Small intestine (tissue), 16 donors: ENCODE measurements at places on chromosomes 7 and 10.

DNA sequence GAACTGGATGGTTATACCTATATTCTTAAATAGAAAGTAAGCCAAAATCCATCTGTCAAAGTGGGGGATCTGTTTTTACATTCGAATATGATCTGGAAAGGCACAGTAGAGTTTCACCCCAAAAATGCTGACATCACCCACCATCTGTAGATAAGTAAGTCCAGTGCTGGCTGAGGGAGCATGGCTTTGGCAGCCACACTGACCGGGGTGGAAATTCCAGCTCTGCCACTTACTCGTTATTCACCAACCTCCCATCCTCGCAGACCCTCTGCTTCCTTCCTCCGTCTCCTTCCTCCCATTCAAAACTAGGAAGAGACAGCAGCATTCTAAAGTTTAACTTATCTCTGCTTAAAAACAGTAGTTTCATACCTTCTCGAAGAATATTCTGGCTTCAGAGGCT lies 84.9 kb upstream of the GATA3 start:
- peaks cover 1% of the 10 kb centered on the region for H3K36me3 ChIP-seq
- DNase-seq = no peak
- H3K4me3 ChIP-seq = no peak overlapping the region
- no peaks in the 10 kb centered on the region for H3K27me3 ChIP-seq
- H3K27ac ChIP-seq = no peak overlapping the region

GRCh38 chr7:125664625-125665024 lies 735.0 kb upstream of the POT1 start:
- H3K27me3 ChIP-seq = no peaks in the 10 kb centered on the region
- DNase-seq = no peak
- H3K4me3 ChIP-seq = no peak overlapping the region
- no peak overlapping the region for H3K27ac ChIP-seq

GRCh38 chr7:27159266-27160144 lies 3.0 kb upstream of the HOXA7 start:
- no peak overlapping the region for H3K4me3 ChIP-seq
- DNase-seq = no peak
- peaks cover 7% of the 10 kb centered on the region for H3K36me3 ChIP-seq
- peaks cover 25% of the 10 kb centered on the region for H3K4me1 ChIP-seq
- no peak overlapping the region for H3K27ac ChIP-seq

DNA sequence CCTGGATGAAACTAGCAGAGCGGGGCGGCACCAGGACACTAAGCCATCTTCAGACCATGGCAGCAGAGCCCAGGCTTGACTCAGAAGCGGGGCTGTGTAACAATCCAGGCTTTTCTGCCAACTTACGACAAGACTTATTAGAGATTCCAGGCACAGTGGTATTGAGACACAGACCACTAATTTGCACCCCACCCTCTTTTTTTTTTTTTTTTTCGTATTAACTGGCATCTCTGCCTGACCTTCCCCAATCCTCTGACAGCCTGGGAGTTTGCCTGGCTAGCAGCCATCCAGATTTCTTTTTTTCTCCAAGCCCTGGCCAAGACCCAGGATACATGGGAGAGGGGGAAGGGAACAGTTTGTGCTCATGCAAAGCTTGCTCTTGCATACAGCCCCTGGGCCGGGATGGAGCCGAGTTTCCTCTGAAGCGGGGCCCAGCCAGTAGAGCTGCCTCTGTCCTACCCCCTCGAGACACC lies 182.4 kb downstream of the PLXNA4 start:
- H3K4me1 ChIP-seq = no peaks in the 10 kb centered on the region
- H3K36me3 ChIP-seq = no peaks in the 10 kb centered on the region
- DNase-seq = no peak
- H3K27me3 ChIP-seq = no peaks in the 10 kb centered on the region
- H3K4me3 ChIP-seq = no peak overlapping the region

DNA sequence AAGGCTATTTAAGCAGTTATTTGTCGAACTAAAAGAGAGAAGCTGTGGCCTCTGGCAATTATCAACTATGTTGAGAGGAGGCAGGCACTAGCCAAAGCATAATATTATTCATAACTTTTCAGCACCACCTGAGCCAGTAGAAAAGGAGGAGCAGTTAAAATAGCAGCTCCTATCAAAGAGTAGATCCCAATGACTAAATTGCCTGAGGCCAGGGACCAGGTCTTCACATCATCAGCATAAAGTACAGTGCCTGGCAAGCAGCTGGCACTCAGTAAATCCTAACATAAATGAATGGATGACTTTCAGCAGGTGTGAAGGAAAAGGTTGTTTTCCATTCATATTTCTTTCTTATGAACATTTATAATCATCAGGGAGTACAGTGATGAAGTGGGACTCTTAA lies 309.0 kb upstream of the IMMP2L start:
- no peaks in the 10 kb centered on the region for H3K27me3 ChIP-seq
- no peak overlapping the region for H3K27ac ChIP-seq
- no peak overlapping the region for H3K4me3 ChIP-seq
